ENCODE measurements at places on chromosomes 6 and 20.

GRCh38 chr20:62819494-62820174, 2.8 kb downstream of the COL9A3 start:
- no peak for DNase-seq

DNA sequence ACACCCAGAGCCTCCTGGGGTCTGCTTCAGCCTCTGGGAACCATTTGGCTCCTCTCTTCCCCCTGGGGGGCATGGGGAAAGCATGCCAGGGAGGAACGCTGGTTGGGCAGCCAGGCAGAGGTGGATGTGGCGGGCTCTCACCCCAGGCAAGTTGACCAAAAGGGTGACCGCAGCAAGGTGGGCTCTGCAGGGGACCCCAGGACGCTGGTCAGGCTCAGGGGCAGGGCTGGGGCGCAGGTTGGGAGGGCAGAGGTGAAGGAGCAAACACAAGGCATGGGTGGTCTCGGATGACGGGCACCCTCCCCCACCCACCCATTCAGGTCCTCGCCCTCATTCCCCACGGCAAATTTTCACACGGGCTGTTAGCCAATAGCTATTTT, 30.2 kb upstream of the MRGBP start:
- DNase-seq: no peak

GRCh38 chr6:82957171-82957867, 108.3 kb downstream of the UBE3D start:
- no peak for DNase-seq

DNA sequence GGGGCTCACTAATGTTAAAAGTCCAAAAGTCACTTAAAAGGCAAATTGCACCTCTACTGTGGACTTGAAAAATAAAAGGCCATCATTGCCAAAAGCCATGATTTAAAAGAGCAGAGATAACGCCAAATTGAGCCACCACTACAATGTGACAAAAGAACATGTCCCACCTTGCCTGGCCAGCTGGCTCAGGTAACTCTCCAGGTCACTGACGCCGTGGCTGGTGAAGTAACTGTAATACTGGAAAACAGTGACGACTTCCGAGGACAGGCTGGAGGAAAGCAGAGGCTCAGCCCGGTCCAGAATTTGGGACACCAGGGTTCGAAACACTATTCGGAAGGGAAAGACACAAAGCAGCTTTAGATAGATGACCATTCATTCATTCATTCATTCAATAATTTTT, 29.3 kb upstream of the ARMH2 start:
- DNase-seq: no peak

DNA sequence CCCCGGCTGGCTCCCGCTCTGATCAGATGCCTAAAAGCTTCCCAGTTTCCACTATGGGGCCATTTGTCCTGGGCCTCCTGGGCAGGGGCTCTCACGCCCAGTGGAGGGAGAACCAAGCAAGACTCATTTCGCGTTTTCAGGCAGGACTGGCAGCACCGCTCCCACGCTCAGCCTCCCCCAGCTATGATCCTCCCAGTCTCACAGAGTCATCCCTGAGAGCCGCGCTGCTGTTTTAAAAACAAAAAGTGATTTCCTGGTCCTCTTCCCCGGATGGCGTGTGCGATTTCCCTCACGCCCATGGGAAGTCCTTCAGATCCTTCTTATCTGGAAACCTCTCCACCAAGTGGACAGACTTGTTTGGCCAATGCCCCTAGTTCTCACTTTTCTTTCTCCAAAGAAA, at the start of gene ADGRF5:
Gene ADGRF5 (minus strand): TSS at position 208 of the 400 bp plus-strand sequence. CDS start 15,176 bp downstream, outside the sequence.
- DNase-seq: no peak

DNA sequence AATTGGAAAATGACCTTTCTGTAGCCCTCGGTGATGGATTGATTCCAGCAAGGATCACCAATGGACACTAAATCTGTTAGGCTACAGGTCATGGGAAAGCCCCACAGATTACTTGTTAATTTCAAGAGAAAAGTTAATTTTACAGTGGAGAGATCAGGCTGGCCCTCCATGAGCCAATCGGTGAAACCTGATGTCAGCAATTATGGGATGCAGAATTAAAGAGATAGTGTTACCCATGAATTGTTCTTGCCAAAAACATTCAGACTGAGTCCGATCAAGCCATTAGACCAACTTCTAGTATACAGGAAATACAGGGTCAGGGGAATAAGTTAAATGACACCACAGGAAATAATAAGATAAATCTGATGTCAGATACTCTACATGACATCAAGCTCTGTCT, 214.9 kb upstream of the SYNDIG1 start:
- no peak for DNase-seq
